Activated gamma-delta T cell (primary cell): ENCODE measurements at places on chromosomes 2 and 18.

- DNase-seq: no peak
These were observed 11.1 kb downstream of the TTL start for GRCh38 chr2:112493048-112493447.

DNA sequence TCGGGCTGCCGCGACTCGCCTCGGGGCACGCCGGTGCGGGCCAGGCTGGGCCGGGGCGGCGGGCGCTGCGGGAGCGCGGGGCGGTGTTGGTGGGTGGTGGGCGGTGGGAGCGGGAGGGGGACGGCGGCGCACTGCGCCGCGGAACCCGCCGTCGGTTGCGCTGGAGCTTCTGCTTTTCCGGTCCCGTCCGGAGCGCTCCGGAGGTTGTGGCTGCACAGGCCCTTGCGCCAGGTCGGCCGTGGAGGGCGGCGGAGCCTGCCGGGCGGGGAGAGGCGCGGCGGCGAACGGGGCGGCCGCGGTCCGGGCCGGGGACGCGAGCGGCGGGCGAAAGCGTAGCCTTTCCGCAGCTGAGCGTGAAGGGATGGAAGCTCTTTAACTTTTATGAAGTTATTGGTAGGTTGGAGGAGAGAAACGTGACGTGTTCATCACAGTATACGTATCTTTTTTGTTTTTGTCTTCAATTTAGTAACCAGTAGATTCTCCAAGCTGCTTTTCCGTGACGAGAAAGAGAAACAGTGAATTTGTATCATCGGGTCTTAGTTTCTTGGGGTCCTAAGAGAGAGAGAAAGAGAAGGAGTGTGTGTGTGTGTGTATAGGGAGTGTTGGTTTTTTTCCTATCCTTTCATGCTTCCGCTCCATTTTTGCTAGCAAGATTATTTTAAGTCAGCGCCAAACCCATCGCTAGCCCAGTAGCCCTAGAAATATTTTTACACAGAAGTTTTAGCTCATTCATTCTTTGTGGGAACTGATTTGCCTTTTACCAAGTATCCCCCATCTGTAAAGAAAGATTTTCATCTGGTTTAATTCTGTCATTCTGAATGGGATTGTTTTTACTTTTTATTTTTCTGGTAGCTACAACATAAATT lies 535 bp downstream of the ATG4B start:
- no peak for DNase-seq

DNA sequence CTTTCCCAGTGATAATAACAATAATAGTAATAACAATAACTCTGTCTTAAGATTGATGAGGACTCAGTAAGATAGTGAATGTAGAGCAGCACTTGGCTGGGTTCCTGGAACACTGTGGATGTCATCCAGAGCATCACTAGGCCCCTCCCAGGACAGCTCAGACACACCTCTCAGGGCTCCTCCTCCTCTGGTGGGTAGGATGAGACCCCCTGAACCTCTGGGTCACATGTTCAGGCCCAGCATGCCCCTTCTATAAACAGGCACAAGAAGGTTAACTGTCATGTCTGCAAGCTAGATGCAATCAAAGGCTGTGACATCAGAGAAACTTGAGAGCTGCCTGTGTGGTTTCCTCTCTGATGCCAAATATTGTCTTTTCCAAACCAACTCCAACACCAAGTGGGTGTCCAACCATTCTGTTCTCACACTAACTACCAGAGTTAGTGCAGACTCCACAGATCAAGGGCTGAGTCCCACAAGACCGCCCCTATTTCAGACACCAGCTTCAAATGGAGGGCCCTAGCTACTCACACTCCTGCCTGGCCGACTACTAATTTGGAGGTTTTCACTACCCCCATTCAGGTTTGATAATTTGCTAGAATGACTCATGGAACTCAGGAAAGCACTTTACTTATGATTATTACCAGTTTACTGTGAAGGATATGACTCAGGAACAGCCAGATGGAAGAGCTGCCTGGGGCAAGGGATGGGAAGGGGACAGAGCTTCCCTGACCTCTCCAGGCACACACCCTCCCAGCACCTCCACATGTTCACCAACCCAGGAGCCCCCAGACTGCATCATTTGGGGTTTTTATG lies 46.4 kb upstream of the BZW1 start:
- no peak for DNase-seq

DNA sequence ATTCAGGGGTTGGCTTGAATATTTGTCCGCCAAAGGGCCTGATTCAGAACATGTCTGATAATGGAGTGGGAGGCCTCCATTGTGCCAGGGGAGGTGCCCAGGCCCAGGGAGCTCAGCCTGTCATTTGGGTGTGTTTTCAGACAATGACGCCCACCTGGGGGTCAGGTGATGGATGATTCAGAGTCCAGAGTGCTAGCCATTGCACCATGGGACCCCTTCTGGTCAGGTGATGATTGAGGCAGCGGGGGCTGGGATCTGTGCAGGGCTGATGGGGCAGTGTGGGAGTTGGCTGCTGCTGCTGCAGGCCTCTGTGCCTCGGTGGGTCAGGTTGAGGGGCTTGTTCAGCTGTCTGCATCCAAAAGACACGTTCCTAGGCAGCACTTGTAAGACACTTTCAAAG lies 8.3 kb upstream of the ARHGEF4 start:
- DNase-seq: no peak

DNA sequence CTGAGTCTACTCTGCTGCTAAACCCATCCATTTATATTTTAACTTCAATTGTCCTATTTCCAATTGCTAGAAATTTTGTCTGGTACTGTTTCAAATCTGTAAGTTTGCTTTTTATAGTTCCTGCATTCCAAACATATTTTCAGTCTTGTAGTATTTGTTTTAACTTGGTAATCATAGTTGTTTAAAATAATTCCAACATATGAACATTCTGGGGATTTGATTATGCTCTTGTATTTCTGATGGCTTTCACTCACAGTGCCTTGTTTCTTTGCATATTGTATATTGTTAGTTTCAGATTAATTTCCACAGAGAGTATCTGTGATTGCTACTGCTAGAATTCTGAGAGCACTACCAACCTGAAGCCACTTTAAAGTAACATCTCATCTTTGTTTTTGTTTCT lies 202.4 kb downstream of the ETAA1 start:
- DNase-seq: no peak

DNA sequence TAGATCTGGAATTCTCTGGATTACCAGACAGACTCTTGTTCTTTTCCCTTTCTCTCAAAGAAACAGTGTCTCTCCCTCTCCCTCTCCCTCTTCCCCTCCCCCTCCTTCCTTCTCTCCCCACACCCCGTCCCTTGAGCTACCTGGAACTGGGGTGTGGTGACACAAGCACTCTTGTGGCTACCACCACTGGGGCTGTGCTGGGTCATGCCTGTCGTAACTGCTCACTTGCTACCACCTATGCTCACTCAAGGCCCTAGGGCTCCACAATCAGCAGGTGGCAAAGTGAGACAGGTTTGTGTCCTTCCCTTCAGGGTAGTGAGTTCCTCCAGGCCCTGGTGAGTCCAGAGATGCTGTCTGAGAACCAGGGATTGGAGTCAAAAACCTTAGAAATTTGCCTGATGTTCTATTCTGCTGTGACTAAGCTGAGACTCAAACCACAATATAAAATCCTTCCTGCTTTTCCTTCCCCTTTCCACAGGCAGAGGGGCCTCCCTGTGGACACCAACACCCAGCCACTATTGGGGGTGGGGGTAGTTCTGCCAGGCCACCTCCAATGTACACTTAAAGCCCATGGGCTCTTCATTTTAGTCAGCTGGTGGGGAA lies 70.8 kb downstream of the OXER1 start:
- DNase-seq: no peak

GRCh38 chr18:75066936-75067335 lies 142.0 kb downstream of the PTGR3 start:
- DNase-seq: no peak

GRCh38 chr2:136051001-136051724 lies 65.7 kb upstream of the DARS1 start:
- DNase-seq: no peak

DNA sequence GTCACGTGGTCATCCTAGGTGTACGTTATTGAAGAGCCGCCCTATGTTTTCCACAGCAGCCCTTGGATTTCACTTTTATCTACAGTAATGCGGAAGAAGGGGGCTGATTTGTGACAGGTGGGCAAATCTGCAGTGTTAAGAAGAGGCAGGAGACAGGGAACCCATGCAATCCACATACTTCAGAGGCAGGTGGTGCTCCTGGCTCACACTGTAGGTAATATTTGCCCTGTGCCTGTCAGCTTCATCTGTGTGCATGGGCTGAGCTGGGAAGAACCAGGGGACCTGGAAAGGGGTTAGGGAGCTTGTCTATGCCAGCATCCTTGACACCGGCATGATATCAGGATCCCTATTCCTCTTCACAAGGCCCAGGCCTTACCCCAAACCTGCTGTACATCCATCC lies 183.9 kb downstream of the SH3RF3 start:
- no peak for DNase-seq

DNA sequence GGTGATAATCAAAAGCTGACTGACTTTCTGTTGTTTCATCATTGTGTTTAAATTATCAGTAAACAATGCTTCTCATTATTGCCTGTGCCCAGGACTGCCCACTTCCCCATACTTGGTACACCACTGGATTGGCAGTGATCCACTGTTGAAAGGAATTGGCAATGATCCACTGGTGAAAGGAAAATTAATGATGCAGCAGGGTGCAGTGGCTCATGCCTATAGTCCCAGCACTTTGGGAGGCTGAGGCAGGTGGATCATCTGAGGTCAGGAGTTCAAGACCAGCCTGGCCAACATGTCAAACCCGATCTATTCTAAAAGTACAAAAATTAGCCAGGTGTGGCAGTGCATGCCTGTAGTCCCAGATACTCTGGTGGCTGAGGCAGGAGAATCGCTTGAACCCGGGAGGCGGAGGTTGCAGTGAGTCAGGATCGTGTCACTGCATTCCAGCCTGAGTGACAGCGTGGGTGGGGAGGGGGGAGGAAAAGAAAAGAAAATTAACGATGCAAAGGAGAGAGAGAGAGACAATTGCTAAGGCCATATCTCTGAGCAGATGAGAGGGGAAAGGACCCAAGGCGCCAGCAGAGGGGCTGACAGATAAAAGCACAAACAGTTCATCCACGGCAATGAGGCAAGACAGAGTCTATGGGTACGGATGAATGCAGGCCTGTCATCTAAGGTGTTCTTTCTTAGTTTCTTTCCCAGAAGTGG lies 10.2 kb upstream of the GTF2A1L start:
- DNase-seq: no peak

DNA sequence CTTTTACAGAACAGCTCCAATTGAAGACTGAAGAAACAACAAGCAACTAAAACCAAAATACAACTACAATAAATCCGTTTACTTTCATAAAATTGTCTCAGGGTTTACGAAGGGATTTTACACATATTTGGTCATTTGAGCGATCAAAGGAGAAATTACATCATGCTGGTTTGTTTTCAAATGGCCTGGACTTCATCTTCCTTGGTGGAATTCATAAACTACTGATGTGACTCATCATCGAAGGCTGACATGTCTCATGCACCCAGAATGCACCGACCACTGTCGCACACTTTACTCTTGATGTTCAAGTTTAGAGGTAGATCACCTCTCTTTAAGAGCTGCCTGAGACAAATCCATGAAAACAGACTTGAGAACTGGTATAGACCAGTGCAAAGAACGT lies 25.6 kb upstream of the PMAIP1 start:
- DNase-seq: no peak

DNA sequence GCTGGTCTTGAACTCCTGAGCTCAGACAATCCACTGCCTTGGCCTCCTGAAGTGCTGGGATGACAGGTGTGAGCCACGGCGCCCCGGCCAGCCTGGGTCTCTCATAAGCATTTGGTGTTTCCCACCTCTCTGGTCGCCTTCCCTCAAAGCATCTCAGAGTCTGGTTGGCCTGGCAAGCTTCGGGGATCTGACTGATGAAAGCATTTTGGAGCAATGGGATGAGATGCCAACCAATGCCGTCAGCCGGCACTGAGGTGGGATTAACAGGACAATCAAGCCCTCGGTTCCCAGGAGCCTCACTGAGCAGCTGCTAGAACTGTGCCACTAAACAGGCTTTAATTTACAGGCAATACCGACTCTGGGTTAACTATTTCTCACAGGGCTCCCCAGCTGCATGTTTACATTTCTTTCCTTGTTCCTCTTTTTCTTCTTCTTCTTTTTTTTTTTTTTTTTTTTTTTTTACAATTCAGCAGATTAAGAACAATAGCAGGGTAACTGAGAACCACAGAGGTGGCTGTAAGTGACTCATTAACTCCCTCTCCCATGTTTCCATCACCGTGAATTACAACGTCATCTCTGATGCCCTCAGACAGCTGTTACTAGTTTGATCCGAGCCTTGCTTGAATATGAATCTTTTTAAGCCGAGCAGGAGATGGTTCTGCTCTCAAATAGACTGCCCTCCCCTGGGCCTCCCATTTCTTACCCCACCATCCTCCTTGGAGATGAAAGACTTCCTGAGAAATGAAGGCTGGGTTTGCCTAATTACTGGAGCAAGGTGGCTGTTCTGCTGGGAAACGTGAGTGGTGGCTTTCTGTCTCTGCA lies 37.9 kb downstream of the ODC1 start:
- no peak for DNase-seq

DNA sequence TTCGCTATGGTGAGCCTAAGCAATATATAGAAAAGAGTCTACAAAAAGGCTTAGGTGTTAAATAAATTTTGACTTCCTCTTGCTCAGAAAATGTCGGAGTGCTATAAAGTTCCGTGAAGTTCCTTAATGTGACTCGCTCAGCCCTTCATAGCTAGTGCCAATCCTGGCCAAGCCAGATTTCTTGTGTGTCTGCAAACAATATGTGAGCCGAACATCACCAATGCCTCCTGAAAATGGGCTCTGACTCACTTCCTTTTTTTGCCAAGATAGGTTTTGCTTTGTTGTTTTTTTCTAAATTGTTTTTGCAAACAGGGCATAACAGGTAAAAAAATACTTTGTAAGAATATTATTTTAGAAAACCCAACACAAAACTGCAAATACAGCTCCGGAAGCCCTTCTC lies 26.1 kb downstream of the CDC42EP3 start:
- no peak for DNase-seq

- DNase-seq: no peak
These were observed 49.1 kb downstream of the HDAC4 start for GRCh38 chr2:239351687-239352086.

DNA sequence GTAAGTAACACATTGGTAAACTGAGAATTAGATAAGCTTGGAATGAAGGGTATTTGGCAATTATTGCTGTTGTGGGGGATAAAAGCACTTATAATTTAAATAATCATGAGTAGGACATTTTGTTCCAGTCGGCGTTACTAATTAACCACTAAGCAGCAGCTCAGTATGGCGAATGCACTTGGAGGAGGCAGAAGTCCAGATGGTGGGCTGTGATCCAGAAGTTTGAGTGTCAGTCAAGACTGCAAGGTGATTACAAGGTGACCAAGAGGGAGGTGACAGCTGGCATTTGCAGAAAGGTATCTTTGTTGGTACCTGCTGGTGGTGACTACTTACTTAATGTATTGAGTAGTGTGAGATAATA lies 643.6 kb upstream of the FAM98A start:
- DNase-seq: no peak

DNA sequence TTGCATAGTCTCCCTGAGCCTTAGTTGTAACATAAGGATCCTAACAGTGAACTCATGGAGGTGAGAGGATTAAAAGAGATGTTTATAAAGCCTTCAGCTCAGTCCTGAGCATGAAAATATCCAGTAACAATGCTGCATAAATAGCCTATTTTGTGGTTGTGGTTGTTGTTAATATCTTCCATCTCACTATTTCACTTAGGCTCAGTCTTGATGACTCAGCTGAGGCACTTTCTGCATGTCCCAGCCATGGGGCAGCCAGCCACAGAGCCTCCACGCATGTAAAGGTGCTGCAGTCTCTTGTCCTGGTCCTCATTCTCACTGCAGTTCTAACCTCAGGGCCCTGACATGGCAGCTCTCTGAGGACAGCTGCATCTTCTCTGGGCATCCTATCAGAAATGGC lies 218.8 kb upstream of the PKDCC start:
- DNase-seq: no peak
